ENCODE measurements at places on chromosomes 16 and 17.

- no peak for DNase-seq
Observed at GRCh38 chr16:12667909-12668308, 135.8 kb downstream of the CPPED1 start.

GRCh38 chr16:81784072-81784795 lies 5.1 kb downstream of the PLCG2 start:
- DNase-seq: no peak

DNA sequence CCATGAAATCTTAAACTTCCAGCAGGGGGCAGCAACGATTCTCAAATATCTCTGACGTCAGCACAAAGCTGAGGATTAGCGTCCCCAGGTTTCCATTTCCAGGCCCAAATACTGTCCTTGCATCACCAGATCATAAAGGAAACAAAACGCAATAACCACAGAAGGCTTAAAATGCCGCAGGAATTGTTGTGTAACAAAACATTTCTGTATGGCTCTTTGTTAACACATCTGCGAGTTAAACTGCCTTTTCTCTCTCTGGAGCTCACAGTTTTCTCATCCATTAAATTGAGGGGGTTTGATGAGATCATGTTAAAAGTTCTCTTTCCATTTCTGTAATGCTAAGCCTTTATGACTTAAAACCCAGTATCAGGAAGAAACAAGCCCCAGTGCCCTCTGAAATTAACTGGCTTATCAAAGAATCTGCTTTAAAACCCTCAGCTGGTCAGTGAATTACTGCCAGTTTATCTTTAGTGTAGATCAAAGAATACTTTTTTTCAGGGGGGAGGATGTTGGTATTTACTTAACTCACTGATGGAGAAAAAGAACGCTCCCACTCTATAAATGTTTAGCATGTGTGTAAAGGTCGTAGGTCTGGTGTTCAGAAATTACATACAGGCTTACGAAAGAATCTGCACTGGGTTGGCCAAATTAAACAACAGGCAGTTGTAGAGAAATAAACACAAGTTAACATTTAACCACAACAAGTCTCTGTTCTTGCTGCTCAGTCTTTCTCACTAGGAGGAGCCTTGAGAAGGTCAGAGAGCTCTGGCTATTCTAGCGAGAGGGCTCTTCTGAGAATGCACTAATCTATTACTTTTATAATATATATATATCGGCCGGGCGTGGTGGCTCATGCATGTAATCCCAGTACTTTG lies 10.6 kb upstream of the TERF2 start:
- peak; percentile 66 for DNase-seq

- DNase-seq: no peak
Observed at GRCh38 chr17:72432143-72432621, 311.4 kb downstream of the SOX9 start.

- no peak for DNase-seq
Observed at GRCh38 chr16:50303041-50303604, 36.8 kb downstream of the ADCY7 start.

DNA sequence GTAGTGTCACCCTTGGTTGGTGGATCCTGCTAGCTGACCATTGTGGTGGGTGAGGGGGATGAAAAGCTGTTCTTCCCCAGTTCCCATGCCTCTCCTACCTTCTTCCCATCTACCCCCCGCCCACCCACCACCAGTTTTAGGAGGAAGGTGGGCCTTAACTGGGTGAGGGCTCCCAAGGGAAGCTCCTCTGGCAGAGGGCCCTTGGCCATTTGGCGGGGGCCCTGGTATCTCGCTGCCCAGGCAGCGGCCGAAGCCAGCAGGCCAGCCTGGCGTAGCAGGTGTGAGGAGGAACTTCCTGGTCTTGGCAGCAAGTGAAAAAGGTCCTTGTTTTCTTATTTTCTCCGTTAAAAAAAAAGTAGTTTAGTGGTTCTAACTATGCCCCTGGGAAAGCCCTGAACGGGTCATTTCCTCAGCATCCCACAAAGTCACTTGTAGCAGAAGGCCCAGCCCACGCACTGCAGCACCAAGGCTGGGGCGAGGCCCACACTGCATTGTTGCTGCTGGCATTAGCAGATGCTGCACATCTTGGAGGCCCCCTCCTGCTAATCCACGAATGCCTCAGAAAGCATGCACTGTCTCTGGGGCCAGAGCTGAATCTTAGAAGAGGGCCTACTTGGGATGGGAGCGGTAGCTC lies 72.5 kb downstream of the MPRIP start:
- no peak for DNase-seq
